Stimulated activated CD4-positive, alpha-beta T cell treated with anti-CD3 and anti-CD28 coated beads, Interleukin-15, amount 100 ng/mL, for 1 hour (primary cell): ENCODE measurements at places on chromosomes 2 and 18.

- no peak for DNase-seq
Measured at GRCh38 chr2:170965446-170966225, 36.6 kb downstream of the GORASP2 start.

- DNase-seq = no peak
Measured at GRCh38 chr2:240225131-240225530, 84.7 kb upstream of the OTOS start.

DNA sequence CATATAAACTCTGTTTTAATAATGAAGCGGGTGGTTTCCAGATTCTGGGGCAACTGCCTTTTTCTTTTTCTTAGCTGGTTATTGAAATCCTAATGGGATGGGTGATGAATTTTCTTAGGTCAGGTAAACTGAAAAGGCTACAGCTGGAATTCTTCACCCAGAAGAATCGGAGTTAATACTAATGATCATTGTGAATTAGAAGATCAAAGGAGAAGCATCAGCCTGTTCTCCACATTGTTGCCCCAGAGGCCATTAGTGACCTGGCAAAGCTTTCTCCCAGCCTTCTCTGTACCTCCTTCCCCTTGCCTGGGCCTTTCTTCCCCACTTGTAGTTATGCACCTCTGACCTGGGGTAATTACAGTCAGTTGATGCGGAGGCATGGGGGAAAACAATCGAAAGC, 82.8 kb downstream of the MEIS1 start:
- DNase-seq = no peak

DNA sequence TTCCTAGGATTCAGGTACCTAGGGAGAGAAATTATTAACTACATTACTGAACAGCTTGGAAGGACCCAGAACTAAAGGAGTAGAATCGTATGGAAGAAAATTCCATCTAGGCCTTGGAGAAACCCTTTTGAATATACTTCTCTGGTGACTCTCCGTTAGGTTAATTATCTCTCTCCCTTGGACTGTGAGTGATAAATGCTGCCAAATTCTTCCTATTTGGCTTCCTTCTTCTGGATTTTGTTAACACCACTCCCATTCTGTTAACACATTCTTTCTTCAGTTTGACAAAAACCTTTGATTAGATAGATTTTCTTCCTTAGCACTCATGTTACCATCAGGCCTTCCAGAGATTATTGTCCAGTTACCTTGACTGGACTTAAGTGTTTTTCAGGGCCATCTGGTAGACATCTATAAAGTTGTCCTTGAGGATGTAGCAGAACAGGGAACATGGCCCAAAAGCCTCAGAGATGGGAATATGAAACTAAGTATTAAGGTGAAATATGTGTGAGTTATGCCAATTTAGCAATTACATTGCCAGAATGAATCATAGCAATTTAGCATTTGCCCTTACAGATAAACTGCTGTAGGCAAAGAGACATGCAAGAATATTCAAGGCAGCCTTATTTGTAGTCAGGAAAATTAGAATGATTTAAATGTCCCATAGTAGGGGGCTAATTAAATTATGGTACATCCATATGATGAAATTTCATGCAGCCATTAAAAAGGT, 6.7 kb downstream of the CYP27A1 start:
- no peak for DNase-seq

- no peak for DNase-seq
Measured at GRCh38 chr2:205984381-205984780, 101.6 kb downstream of the INO80D start.

- no peak for DNase-seq
Measured at GRCh38 chr2:36993841-36994620, 27.7 kb upstream of the STRN start.
